NCI-H2081 treated with DMSO at 0.1 percent for 48 hours (cell line): ENCODE measurements at places on chromosomes 12 and 14.

- DNase-seq = no peak
Measured at GRCh38 chr14:105887692-105888091, 361.3 kb downstream of the TMEM121 start.

GRCh38 chr12:16150276-16150675 is 127.2 kb downstream of the SLC15A5 start:
- no peak for DNase-seq

DNA sequence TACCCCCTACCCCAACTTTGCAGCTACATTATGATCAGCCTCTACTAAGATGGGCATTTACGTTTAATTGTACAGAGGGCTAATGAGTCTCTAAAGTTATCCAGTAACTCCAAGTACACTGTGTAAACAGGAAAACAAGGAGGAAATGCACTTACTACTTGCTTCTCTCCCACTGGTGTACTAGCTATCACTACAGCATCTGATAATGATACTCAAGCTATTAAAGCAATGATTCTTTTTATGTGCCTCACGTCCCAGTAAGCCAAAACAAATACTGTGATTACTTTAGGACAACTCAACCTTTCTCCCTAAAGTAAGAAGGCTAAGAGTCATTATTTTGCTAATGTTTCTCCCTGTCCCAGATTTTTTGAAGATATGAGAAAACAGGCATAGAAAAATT is 128.6 kb upstream of the CCDC175 start:
- DNase-seq = no peak

- no peak for DNase-seq
Measured at GRCh38 chr12:22677781-22678574, 53.0 kb downstream of the ETNK1 start.

GRCh38 chr12:4275016-4275869 is 1.7 kb downstream of the CCND2 start:
- DNase-seq = no peak

- no peak for DNase-seq
Measured at GRCh38 chr14:75294649-75295033, 16.0 kb downstream of the FOS start.

DNA sequence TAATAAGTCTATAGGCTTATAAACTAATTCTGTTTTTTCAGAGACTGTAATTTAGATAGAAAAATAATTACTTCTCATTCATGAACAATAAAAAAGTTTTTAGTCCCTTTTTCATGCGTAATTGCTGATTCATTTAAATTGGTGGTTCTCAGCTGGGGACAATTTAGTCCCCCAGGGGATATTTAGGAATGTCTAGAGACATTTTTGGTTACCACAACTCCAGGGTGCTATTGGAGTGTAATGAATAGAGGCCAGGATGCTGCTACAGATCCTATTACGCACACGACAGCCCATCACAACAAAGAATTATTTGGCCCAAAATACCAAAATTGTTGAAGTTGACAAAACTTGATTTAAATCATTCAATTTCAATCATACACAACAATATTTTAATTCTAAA is 22.8 kb upstream of the VCPKMT start:
- no peak for DNase-seq

DNA sequence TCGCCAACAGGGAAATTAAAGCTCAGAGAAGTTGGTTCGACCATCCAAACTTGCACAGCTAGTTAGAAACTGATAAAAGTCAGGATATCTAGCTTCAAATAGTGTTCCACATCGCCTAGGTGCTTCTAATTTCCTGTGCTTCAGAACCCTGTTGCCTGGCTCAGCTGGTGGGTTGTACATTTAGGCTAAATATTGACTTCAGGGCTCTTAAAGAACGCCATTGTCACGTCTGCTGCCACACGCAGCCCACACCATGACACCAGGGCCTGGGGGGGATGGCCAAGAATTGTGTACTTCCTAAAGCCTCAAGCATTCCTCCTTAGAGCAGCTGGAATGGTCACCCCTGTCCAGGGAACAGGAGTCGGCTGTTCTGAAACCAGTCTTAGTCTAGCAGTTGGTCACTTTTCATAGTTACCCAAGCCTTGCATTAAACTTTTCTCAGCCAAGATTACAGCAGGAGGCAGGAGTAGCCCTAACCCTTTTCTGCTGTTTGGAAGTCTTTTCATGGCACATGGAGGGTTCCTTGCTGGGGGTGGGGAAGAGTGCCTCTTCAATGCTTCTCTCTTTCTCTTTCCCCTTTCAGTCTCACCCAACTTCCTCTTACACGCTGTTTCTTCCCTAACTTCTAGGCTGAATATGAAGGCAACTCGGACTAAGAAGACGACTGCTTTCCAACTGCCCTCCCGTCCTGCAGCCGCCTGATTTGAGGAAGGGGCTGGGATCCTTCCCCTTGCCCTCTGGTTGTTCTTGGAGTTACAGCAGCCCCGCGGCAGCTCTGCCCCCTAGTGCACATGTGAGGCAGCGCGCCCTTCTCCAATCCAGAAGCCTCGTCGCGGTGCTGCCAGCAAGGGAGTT is 17.1 kb downstream of the FOS start:
- no peak for DNase-seq

DNA sequence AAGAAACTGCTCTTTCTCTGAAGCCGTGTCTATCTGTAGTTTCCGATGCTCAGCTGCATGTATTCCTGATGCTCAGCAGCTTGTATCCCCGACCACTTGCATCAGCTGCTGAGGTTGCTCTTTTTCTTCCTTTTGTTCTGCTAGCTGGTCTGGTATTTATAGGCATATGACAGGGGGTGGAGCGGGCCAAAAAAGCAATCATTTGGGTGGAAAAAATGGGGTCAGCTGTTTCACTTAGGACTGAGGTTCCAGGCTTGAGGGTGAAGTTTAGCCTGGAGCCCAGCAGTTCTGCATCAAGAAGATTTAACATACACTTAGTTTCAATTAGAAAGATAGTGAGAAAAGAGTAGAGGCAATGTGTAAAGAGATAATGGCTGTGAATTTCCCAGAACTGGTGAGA is 23.6 kb upstream of the AMN1 start:
- no peak for DNase-seq

DNA sequence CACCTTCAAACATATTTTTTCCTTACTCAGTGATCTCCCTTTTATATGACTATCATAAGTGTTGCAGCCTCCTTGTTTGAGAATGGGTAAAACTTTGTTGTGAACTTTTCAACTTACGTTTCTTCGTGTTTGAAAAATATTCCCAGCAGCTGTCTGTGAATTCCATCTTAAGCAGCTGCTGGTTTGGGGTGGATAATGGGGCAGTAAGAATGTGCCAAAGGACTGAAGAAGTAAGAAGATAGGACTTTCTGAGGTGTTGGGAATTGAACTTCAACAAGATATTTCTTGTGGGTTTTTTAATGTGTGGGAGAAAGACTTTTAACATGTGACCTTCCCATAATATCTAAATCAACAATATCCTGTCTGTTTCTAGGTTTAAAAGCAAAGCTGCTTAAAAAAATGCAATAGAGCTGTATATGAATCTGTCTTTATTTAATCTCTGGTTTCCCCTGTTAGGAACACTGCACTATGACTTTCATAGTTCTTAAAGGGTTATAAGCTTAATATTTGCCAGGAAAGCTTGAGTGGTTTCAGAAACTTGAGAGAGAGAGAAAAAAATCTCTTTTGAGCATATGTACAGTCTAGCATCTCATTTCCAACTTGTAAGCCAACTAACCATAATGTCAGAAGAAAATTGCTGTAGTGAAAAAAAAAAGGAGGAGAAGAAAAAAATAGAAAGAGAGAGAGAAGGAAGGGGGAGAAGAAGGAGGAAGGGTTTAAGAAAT is 1659.2 kb upstream of the FLRT2 start:
- no peak for DNase-seq

GRCh38 chr12:6538420-6539313 is 4.3 kb downstream of the GAPDH start:
- DNase-seq = no peak

DNA sequence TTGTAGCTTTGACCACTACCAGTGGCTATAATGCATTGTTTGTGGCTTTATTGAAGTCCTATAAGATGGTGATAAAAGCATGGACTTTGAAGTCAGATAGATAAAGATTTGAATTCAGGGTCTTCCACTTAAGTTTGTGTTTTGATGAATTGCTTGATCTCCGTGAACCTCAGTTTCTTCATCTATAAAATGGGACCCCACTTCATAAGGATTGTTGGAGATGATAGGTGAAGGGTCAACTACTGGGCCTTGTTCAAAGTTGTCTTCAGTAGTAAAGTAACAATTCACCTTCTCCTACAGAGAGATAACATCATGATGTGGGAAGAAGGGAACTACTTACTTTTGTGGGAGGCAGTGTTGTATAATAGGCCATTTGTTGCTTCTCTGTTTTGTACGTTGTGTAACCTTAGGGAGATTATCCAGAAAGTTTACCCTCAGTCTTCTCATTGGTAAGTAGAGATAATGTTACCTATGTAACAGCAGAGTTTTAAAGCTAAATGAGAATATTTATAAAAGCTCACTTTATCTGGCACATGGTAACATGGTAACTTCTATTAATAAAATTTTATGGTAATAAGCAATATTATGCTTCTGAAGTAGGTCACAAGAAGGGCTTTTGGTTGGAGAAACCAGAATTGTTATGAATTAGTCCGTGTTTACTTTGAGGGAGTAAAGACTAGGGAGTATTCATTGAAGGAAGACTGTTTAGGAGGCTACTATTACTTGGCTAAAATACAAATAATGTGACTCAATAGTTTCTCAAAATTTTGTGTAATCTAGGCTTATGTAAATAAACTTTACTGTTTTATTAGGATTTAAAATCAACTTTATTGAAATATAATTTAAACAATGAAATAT is 15.1 kb downstream of the ADIPOR2 start:
- DNase-seq = no peak

- DNase-seq = no peak
Measured at GRCh38 chr14:96400495-96400894, 8.6 kb downstream of the AK7 start.

GRCh38 chr14:105914738-105915385 is 388.5 kb downstream of the TMEM121 start:
- DNase-seq = no peak

GRCh38 chr12:74490390-74491064 is 47.1 kb upstream of the ATXN7L3B start:
- no peak for DNase-seq

DNA sequence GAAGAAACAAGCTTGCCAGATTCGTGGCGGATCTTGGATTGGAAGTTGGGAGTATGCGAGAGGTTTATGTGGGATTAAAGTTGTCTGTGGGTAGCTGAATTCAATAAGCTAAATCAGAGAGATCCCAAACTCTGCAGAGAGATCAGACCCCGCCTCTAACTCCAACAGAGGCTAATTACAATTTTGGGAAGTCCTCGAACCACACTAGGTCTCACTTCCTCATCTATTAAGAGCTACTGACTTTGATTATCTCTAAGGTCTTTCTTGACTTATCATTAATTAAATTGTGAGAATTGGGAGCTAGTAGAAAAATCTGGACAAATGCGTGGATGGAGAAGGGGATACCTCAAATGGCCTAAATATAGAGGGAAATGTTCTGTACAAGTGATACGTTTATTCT is 9.1 kb downstream of the NTF3 start:
- no peak for DNase-seq

GRCh38 chr12:87529413-87529812 is 499.8 kb downstream of the C12orf50 start:
- DNase-seq = no peak

DNA sequence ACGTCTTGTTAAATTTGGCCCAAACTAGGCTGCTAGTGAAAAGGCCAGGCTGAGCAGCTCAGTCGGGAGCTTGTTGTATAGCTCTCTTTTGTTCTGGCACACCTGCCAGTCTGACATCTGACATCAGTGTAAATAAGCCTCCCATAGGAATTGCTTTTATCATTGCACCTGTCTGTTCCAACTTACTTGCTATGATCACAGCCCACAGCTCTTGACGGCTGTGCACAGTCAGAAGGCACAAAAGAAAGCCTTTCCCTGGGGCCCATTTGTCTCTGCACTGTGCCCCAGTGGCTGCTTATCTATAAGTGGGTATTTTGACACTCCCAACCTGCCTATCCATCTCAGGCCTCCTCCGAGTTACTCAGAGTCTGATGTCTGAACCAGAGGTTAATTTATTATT is 324.5 kb downstream of the NUAK1 start:
- peak; percentile 95 for DNase-seq

DNA sequence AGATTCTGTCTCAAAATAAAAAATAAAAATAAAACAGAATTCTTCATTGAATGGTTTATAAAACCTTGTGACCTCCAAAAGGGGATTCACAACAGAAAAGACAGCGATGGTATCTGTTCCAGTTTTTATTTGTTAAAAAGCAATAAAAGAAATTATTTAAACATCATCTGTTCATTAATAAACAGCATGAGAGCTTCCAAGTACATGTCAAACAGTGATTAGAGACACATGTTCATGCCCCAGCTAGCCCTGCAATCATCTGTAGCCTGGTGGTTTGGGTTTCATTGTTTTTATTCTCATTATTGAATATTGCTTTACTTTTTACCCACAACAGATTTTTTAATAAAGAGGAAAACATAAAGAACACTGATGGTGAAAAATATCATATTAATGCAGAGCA is 173.3 kb downstream of the ANO2 start:
- DNase-seq = no peak

GRCh38 chr14:77045238-77046162 is 17.0 kb upstream of the IRF2BPL start:
- no peak for DNase-seq

DNA sequence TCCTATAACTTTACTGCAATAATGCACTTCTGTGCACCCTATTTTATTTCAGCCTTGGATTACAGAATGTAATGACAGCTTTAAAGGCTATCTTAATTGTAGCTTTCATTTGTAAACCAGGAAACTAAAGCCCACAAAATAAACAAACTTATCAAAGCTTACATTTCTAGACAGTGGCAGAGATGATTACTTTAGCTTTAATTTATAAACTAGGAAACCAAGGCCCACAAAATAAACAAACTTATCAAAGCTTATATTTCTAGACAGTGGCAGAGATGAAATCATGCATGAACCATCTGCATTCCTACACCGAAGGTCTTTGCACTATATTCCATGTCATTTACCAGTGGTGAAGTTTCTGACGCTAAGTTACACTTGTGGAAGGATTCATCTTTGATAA is 74.4 kb downstream of the PRKD1 start:
- no peak for DNase-seq

DNA sequence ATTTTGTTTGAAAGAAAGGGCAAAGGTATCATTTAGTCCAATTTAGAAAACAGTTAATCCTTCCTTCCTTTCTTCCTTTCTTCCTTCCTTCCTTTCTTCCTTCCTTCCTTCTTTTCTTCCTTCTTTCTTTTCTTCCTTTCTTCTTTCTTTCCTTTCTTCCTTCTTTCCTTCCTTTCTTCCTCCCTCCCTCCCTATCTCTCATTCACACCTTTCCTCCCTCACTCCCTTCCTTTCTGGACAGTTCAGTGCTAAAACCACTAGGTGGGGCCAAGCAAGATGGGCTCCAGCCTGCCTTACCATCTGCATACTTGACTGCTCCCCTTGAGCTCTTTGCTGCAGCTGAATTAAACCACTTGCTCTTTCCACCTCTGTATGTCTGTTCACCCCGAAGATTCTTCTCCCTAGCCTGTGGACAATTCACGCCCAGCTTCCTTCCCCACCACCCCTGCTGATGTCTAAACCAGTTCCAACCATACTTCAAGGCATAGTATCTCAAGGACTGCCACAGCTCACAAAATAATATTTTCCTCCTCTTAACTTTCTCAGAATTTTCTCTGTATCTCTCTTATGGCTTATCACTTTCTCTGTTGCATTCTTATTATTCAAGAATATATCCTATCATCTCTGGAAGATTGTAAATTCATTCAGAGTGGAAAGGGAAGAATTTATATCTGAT is 78.0 kb downstream of the DBX2 start:
- no peak for DNase-seq

- DNase-seq = no peak
Measured at GRCh38 chr14:76773188-76773885, 12.1 kb downstream of the VASH1 start.
